ENCODE measurements at places on chromosomes 16 and 17.
A peak's percentile ranks its signal among the peaks of the same experiment; 100 is the strongest.

DNA sequence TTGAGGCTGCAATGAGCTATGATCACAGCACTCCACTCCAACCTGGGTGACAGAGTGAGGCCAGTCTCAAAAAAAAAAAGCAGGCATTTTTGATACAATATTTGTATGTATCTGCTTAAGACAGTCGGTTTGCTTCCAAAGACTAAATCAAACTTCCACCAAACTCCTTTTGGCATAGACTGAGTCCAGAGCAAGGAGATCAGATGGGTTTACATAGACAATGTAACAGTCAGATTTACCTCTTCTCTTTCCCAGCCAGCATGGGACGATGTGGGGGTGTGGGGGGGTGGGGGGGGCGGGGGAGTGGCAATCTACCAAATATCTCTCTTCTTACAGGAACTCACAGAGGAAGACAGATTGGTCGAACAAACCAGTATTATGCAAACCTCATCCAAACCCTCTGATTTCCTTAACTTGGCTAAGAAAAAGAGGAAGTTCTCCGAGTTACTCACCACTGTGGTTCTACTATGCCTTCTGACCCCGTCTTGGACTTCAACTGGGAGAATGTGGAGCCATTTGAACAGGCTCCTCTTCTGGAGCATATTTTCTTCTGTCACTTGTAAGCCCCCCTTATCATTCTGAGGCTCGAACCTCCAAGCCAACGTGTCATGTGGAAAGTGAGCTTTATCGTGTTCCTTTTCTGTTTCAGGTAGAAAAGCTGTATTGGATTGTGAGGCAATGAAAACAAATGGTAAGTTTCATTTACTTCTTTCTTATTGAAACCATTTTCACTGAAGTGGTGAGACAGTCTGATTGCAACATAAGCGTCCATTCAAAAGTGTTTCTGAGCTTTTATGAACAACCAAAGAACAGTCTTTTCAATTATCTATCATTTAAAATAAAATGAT lies at the start of gene MILR1:
TSS of gene MILR1 (plus strand) at position 451 of the 848 bp plus-strand sequence. CDS start at position 505, 54 bp downstream.
- DNase-seq: peak; percentile 58

DNA sequence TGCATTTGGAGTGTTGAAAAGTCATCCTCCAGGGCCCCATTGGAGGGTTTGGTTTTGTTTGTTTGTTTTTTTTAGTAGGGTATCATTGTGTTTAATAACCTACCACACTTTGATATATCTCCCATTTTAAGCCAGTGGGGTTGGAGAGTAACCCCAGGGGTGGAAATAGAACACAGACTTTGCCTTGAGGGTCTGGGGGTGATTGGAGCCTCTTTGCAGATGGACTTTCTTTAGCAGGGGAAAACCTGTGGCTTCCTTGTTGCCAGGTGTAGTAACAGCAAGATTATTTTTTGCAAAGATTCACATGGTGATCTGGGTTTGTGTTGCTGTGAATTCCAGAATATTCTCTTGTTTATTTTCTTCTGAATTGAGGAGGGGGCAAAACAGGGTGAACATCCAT lies 1.5 kb downstream of the ABCC1 start:
- no peak for DNase-seq

GRCh38 chr16:79698341-79698753 lies 97.8 kb upstream of the MAF start:
- DNase-seq: no peak

- no peak for DNase-seq
These were observed 225.9 kb upstream of the XYLT1 start for GRCh38 chr16:17696616-17697015.

DNA sequence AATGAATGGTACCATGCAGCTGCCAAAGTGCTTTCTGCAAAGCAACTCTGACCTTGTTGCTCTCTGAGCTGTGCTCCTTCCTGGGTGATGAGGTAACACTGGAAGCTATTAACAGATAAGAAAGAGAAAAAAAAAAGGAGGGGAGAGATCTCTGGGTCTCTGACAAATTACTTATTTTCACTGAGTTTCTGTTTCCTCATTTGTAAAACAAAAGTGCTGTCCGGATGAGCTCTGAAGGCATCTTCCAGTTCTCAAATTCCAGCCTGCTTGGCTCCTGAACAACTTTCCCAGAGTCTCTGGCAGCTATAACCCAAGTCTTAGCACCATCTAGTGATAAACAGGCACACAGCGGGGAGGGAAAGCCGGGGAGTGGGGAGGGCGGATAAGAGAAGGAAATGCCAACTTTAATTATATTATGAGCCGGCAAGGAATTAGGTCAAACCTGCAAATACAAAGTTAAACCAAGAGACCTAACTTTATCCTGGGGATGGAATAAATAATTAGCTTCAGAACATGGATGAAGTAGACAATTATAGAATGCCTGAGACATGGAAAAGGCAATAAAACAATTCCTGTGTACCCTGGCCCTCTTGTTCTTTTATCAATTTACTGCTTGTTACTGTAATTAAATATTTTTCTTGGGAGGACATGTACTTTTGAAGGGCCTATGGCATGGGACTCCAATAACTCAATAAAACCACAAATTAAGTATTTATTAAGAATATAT lies 61.3 kb upstream of the KIFC3 start:
- DNase-seq: no peak

DNA sequence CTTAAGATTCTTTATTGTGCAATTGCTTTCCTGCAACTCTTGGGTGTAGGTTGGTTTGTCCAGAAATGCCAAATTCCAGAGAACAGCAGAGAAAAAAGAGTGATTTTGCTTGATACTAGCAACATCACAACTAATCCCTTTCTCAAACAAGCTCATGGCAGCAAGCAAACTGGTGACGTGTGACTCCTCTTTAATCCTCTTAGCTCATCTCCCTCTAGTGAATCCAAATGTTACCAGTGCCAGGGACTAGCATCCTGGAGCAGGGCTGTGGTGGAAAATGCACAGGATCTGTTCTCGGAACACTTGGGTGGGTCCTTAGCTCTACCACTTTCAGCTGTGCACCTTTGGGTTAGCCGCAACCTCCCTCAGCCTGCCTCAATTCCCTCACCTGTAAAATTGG lies 204.0 kb upstream of the CCL2 start:
- DNase-seq: no peak

GRCh38 chr17:17942846-17943245 lies 29.4 kb downstream of the TOM1L2 start:
- no peak for DNase-seq

DNA sequence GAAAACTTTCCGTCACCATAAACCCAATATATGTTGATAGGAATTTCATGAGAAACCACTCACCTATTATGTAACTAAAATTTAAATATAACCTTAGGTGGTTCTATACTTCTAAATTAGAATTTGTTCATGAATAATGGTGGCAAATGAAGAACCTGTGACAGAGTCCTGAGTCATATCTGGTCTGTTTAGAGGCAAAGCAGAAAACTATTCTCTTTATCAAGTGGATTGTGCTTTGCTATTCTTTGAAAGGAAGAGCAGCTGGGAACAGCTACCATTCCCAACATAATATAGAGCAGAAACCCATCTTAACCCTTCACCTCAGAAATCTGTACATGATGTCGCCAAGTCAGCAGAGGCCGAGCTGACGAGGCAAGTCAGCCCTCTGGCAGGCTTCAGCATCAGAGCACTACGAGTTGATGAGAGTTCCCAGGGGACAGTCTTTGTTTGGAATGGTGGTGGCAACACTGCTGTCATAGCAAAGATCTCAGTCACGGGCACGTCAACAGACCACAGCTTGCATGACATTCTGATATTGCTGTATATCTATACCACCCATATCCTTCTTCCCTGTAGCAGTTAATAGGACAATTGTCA lies 631.9 kb upstream of the CA10 start:
- DNase-seq: no peak

GRCh38 chr17:36849871-36850348 lies 87.4 kb upstream of the LHX1 start:
- DNase-seq: no peak

DNA sequence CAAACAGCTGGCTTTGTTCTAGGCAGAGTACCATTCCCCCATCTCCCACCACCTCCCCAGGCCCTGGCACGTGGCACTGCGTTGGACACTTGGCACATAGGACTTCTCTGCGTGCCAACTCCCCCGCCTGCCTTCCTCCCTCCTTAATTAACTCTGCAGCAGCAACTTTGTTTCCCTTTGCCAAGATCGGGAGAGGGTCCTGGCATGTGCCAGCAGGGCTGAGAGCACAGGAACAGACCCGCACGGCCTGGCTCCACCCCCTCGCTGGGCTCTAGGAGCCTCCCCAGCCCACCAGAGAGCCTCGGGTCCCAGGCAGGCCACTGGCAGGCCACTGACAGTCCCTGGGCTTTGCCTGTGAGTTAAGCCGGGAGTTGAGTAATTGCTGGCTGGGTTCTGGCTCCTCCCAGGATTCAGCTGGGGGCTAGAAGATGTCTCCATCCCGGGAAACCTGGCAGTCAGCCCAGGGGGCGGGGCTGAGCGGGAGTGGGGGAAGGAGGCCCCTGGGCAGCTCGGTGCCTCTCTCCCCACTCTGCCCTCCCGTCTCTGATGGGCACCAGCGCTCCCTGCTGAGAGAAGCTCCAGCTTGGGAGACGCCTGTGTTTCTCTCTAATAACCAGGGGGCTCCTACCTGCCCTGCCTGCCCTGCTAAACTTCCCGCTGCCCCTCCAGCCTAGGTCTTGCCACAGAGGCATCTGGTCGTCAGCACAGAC lies 224.0 kb upstream of the TNRC6C start:
- no peak for DNase-seq

- no peak for DNase-seq
These were observed 1.3 kb upstream of the SP2 start for GRCh38 chr17:47894498-47895346.

DNA sequence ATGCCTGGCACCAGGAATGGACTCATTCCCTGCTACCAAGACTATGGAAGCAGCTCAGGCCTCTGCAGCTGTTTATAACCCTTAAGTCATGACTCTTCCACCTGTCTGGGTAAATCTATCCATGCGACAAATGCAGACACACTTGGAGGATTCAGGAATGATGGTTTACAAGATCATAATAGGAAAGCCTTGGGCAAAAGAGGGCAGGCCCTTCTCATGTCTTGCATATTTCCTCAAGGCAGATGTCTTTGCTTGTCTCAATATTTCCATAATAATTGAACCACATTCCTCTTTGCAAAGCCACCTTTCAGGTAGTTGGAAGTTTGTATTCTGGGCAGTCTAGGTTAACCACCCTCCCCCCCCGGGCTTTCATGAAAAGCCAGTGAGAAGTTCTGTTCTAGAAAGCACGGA lies 884 bp upstream of the JPT1 start:
- DNase-seq: no peak

- DNase-seq: no peak
These were observed 518 bp downstream of the MT1E start for GRCh38 chr16:56625943-56626654.

- no peak for DNase-seq
These were observed 45.1 kb upstream of the TOX3 start for GRCh38 chr16:52591934-52592592.

DNA sequence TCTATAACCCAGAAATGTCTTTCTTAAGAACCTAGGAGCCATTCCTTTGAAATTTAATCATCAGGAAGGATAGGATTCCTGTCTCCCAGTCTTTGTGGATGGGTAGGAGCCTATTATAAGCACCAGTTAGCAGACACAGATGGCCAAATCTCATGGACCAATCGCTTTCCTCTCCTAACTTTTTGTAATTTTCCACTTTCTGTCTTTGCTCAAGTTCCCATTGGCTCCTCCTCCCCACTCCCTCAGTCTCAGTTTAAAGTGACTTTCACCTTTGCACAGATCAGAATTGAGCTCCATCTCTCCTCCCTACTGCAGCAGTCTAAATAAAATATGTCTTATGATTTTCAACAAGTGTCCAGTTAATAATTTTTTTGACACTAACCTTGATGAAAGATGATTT lies 192.3 kb downstream of the HS3ST3A1 start:
- no peak for DNase-seq

- DNase-seq: peak; percentile 48
These were observed 43.4 kb upstream of the GSE1 start for GRCh38 chr16:85569615-85570212.

- DNase-seq: no peak
These were observed 336.7 kb downstream of the FOXL1 start for GRCh38 chr16:86914876-86915717.

DNA sequence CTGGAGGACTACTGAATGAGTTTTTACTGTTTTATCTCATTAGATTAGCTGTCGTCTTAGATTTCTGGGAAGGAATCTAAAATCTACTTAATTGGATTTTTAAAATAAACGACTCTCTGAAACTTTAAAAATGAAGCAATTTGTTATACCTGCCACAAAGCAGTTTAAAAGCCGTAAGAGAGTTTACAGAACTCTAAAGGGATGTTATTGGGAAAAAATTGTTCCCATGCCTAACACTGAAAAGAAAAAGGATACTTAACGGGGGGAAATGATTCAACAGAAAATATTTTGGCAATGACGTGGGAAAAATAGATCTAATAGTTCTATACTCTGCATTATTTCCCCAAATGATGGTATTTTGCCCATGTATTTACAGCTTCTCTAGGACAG lies 27.0 kb downstream of the ARHGAP17 start:
- no peak for DNase-seq

DNA sequence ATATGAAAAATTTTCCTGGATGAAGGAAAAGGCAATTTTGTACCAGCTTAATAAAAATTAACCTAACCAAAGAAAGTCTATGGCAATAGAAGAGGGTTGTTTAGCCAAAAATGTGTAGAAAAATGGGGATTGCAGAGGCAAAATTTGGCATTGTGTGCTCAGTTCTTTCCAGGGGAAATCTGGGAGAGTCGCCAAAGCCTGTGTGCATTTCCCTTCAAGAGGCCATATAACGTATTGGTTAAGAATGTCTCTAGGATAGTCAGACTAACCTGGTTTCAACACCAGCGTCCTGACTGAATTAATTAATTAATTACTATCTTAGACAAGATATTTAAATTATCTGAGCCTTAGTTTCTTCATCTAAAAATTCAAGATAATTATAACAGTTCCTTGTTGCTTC lies 44.8 kb upstream of the HLF start:
- no peak for DNase-seq

DNA sequence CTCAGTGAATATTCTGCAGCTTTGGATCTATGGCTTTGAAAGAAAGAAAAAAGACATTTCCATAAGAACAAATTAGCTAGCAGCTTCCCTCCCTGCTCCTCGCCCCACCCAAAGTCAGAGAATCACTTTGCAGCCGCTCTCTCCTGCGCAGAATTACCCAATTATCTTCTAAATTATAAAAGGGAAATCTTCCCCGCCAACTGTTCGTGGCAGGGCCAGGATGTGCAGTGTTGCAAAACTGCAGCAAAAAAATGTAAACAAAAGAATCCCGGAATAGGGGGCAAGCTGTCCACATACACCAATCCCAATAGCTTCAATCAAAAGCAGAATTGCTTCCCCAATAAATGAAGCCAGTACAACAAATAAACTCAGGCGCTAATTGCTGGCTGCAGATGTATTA lies 510.6 kb downstream of the RBFOX1 start:
- DNase-seq: no peak

- no peak for DNase-seq
These were observed 23.1 kb downstream of the KDM8 start for GRCh38 chr16:27226476-27226875.

GRCh38 chr17:2952174-2952845 lies 111.1 kb downstream of the OR1D5 start:
- DNase-seq: no peak

GRCh38 chr17:11935734-11936406 lies 61.4 kb downstream of the ZNF18 start:
- DNase-seq: no peak

- DNase-seq: no peak
These were observed 5.7 kb downstream of the HOXB2 start for GRCh38 chr17:48539177-48539576.

Measured in CD4-positive, alpha-beta T cell treated with Interleukin-1 beta for 1 hour (primary cell).